ENCODE measurements at places on chromosomes 7 and 10. TPM values are rescaled to one million over a fixed set of nuclear protein-coding genes. Genes with fewer than 3 reads are reported as not detected.

Gene WASHC2C
- 14.8 TPM for total RNA-seq

Gene OGDHL
- 14.7 TPM for total RNA-seq

Gene TLX1
- total RNA-seq = not detected

Gene VAX1
- total RNA-seq = 0.09 TPM

Gene NPC1L1
- total RNA-seq = 0.34 TPM
